Renal cortical epithelial cell (primary cell): ENCODE measurements at places on chromosomes 3 and 15.

GRCh38 chr3:139559541-139559940 lies 20.0 kb upstream of the RBP1 start:
- peak; percentile 92 for DNase-seq

GRCh38 chr15:41894791-41895463 lies 1.1 kb upstream of the SPTBN5 start:
- peak; percentile 78 for DNase-seq

DNA sequence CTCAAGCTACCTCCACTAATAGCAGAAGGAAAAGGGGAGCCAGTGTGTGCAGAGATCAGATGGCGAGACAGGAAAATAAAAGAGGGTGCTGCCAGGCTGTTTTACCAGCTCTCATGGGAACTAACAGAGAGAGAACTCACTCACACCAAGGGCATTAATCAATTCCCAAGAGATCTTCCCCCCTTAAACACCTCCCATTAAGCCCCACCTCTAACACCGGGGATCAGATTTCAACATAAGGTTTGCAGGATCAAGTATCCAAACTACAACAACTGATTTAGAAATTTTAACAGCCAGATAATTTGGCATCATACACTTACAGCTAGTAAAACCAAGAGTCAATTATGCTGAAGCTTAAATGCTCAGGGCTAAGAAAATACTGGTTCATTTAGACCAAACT lies 18.9 kb downstream of the CD200 start:
- no peak for DNase-seq

GRCh38 chr15:69131362-69132220 lies 28.8 kb upstream of the GLCE start:
- no peak for DNase-seq

DNA sequence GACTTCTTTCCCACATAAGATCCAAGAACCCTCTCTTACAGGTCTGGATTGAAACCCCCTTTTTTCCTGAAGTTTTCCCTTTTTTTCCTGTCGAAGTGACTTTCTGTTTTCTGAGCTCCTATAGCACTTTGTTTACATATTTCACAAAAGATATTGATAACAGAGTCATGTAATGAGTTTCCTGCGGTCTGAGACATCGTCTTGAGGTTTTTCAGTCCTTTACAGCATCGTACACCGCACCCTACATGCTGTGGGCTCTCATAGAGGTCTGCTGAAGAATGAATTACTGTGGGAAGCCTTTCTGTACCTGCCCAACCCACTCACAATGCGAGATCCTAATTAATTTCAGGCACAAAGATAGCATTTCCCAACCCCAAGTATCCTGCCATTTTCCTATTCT lies 53.1 kb downstream of the MCF2L2 start:
- DNase-seq, result no peak

GRCh38 chr3:147472846-147473245 lies 63.7 kb downstream of the ZIC1 start:
- no peak for DNase-seq

DNA sequence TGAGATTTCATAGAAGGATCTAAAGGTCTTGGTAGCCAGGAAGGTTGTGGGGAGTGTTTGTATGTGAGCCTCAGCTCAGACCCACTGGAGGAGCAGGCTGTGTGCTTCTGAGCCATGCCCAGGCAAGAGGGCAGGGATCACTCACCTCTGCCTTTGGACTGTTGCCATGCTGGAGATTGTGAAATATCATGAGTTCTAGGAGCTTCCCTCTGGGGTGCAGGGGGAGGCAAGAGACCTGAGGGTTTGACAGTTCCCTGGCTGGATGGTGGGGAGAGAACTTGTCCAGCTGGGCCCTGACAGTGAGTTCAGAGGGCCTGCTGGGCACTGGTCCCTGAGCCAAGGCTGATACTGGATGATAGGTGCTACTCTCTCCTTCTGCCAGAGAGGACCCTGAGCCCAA lies 6.0 kb downstream of the SLC6A1 start:
- DNase-seq, result no peak

GRCh38 chr3:73832426-73832825 lies 207.7 kb upstream of the PDZRN3 start:
- DNase-seq, result no peak

- DNase-seq, result no peak
Observed at GRCh38 chr3:174072675-174073074, 675.1 kb downstream of the NLGN1 start.

- no peak for DNase-seq
Observed at GRCh38 chr3:42826141-42826540, 16.9 kb downstream of the ACKR2 start.

GRCh38 chr3:138774529-138775253 lies 60.0 kb downstream of the PIK3CB start:
- peak; percentile 100 for DNase-seq

DNA sequence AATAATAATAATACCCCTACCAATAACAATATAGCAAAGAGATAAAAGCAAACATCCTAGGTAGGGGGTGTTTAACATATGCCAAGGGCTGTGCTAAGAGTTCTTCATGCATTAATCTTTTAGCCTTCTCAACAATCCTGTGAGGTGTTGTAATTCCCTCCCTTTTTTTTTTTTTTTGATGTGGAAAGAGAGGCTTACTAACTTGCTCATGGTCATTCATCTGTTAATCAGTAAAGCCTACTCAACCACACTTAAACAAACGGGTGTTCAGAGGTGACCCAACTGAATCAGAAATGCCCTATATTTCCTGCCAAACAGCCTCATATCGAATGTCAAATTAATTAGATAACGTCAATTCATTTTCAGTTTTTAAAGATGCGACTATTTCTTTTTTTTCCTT lies 232.1 kb downstream of the CTNNB1 start:
- peak; percentile 97 for DNase-seq

GRCh38 chr3:49025005-49025792 lies 3.3 kb downstream of the NDUFAF3 start:
- DNase-seq, result no peak

DNA sequence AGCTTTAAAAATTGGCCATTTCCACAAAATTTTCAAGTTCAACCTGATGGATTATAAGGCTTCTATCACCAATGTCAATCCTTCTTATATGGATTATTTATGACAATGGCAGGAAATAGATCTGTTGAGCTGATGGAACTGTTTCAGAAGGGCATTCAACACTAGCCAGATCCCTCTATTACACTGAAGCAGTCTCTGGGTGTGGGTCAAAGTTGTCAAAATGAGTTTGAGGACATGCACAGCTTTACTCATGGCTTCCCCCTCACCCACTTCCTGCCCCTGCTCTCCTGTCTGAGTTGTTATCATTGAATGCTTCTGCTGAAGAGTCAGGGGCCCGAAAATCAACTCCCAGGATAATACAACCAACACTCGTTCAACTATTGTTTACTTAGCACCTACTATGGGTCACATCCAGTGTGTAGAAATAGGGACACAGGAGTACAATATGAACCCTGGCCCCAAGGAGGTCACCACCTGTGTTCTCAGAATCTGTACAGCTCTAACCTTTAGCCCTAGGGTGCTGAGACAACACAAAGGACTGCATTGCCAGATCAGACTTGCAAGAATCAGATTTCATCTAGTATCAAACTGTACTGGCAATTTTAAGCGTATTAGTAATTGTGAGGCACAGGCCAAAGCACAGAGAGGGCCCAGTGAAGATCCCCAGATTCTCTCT lies 41.7 kb upstream of the FAM3D start:
- peak; percentile 11 for DNase-seq

DNA sequence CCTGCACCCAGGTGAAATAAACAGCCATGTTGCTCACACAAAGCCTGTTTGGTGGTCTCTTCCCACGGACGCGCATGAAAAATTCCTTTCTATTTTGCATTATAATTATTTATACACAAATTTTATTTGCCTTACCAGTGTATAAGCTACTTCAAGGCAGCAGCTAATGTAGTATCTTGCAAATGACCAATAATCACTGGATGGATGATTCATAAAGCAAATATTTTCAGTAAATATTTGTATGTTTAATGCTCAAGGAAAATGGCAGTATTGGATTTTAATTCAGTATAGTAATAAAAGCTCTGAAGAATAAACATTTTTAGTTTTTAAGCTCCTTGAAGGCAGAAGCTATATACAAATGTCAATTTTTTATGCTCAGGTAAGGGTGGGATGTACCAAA lies 158.7 kb upstream of the NANOGP8 start:
- no peak for DNase-seq

- peak; percentile 3 for DNase-seq
Observed at GRCh38 chr3:77288348-77288747, 248.4 kb downstream of the ROBO2 start.

- no peak for DNase-seq
Observed at GRCh38 chr3:72041076-72041475, 256.1 kb upstream of the PROK2 start.

DNA sequence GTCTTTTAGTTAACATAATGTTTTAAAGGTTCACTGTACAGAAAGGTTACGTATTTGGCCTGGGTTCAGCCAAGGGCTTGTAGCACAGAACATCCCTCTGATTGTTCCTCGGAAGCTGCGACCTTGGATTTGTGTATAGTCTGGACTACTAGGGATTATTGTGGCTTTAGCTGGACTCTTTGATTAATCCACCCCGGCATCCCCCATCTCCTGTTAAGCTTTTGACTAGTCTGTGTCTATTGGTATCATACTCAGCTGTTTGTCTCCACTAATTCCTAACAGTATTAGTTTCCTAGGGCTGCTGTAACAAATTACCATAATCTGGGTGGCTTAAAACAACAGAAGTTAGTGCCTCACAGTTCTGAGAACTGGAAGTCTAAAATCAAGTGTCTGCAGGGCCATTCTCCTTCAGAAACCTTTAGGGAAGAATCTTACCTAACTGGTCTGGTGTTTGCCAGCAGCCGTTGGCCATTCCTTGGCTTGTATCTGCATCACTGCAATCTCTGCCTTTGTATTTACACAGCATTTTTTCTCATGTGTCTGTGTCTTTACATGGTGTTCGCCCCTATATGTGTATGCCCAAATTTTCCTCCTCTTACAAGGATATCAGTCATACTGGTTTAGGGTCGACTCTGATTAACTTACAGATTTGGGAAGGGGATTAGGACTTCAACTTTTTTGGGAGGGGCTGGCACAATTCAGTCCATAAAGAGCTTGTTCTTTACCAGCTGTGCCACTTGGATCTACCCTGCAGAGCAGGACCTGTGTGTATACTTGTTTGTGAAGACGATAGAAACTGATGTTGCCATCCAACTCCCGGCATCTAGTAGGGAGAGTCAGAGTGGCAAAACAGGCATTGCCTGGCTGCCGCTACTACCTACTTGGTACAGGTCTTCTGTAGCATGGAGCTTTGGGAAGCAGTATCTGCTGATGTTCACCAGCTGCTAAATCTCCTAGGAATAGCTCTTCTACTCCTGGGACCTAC lies 117.8 kb downstream of the UBE2E2 start:
- DNase-seq, result no peak

GRCh38 chr3:124467980-124468902 lies 262.0 kb upstream of the UMPS start:
- DNase-seq, result peak; percentile 11

GRCh38 chr15:89184357-89184756 lies 37.0 kb downstream of the RLBP1 start:
- no peak for DNase-seq

GRCh38 chr15:43186003-43186353 lies 775 bp downstream of the CCNDBP1 start:
- DNase-seq, result no peak

- no peak for DNase-seq
Observed at GRCh38 chr15:40130799-40131502, 22.3 kb upstream of the BMF start.

- peak; percentile 13 for DNase-seq
Observed at GRCh38 chr15:63826528-63826927, 7.2 kb downstream of the HERC1 start.

GRCh38 chr3:97815149-97815917 lies 6.5 kb upstream of the CRYBG3 start:
- DNase-seq, result peak; percentile 49

GRCh38 chr15:99506399-99506798 lies 59.4 kb upstream of the MEF2A start:
- no peak for DNase-seq

GRCh38 chr15:42050484-42051255 lies 29.8 kb upstream of the PLA2G4E start:
- no peak for DNase-seq
